Choroid plexus epithelial cell (primary cell): ENCODE measurements at places on chromosomes 11 and 22.

- DNase-seq, result no peak
These were observed 54.6 kb downstream of the PRCP start for GRCh38 chr11:82845356-82846353.

GRCh38 chr11:73243093-73243485 is 25.0 kb downstream of the P2RY2 start:
- DNase-seq, result no peak

DNA sequence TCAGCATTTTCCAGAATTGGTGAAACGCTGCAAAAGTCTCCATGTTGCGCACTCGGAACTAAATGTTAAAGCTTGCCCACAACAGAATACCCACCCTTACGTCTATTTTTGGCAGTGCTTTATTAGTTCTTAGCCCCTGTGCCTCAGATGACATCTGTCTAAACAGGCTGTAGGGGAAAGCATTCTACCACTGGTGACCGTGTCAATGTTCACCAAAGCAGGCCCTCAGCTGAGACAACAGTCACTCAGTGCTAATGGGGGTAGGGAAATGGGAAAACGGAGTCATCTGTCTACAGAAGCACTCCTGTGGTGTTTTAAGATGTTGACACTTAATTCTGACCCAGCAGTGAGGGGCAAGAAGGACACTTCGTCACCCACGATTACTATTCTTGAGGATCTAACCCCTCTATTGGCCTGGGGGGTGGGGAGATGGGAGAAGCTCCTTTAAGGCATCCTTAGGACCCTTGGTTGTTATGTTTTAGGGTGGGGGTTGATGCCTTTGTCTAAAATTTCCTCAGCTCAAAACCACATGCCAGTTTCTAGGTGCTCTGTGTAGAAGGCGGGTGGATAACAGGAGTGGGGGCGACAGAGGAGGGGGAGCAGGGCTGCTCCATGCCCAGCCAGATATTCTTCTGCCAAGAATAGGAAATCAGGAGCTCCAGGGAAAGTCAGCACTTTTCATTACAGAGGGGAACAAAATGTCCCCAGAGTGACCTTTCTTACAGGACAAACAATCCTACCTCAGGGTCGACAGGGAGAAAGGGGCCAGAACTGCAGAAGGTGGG is 15.6 kb upstream of the MFRP start:
- no peak for DNase-seq

DNA sequence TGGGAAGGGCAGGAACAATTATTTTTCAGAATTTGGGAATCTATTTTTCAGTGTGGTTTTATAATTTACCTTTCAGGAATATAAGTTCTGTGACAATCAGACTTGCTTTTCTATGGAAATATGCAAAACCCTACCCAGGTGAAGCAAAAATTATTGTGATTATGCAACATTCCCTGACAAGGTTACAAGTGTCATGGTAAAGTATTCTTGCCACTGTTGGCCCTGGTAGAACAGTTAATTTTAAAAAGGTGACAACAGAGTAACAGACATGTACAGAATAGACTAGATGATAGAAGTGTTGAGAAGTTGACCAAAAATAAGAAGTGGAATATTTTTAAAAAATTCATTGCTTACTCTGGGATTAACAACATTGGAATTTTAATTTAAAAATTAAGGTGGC is 29.2 kb downstream of the TRAF6 start:
- no peak for DNase-seq
